ENCODE measurements at places on chromosomes 5 and 9.

DNA sequence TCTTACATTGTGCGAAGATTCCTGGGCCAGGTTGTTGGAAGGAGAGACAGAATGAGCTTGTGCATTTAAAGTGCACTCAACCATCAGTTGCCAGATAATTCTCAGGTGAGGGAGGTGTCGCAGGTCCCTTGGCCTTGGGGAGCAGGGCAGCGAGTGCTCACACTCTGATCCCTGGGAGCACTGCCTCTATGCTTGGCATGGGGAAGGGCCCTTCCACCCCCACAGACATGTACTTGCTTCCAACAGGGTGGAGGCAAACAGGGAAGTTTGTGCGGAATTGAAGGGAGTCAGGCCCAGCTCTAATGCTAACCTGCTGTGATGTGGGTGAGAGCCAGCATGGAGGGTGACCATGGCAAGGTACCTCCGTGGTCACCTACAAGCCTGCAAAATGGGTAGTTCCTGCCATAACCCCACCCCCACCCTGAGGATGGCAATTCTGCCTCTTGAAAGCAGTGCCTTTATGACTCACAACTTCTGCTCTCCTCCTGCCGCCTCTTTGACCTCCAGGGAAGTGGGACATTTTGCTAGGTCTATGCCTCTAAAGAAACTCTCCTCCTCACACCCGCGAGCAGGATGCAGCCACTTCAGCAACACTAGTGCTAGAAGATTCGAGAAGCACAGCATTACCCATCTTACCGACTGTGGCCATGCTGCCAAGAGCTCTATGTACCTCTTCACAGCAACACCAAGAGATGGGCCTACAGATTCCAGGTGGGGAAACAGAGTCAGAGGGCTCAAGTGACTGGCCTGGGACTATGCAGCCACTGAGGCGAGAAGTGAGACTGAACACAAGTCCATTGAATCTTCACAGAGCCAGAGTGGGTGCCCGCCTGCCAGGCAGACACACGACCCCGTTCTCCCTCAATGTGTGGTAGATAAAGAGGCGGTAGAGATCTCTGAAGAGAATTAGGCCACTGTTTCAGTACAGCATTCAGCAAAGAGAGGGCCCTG lies 22.1 kb upstream of the SLC25A51 start:
- DNase-seq, result no peak

DNA sequence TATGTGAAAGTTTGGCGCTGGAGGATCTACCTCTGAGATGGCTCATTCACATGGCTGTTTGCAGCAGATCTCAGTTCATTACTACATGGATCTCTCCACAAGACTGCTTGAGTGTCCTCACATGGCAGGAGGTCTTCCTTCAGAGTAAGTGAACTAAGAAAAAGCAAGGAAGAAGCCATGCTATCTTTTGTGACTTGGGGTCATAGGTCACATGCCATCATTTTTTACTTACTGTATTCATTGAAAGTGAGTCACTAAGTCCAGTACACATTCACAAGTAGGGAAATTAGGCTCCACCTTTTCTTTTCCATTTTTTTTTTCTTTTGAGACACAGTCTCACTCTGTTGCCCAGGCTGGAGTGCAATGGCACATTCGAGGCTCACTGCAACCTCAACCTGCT lies 8.7 kb upstream of the CDKN2AIPNL start:
- no peak for DNase-seq

- peak; percentile 71 for DNase-seq
Measured at GRCh38 chr5:180860887-180861822, at the start of gene ZFP62. TSS of gene ZFP62 (minus strand) at chr5:180861276. CDS start at chr5:180861219, 57 bp downstream.

DNA sequence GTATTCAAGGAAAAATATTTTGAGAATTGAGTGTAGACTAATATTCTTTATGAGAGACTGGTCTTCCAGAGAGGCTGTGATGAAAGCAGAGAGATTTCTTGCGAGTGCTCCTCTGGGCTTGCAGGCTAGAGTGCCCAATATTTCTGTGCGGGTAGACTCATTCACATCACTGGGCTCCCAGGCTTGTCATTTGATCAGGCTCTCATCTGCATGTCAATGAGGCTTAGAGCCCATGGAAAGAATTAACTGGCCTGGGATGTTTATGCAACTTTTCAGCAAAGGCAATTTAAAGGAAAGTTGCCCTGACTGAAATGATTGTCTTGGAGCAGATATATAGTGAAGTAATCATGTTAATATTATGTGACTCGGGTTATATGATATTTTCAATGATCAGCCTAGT lies 42.3 kb downstream of the SNCAIP start:
- DNase-seq, result no peak

- no peak for DNase-seq
Measured at GRCh38 chr5:64958757-64959391, 190.1 kb downstream of the CWC27 start.

GRCh38 chr5:81391-82021 lies 10.5 kb upstream of the PLEKHG4B start:
- no peak for DNase-seq

DNA sequence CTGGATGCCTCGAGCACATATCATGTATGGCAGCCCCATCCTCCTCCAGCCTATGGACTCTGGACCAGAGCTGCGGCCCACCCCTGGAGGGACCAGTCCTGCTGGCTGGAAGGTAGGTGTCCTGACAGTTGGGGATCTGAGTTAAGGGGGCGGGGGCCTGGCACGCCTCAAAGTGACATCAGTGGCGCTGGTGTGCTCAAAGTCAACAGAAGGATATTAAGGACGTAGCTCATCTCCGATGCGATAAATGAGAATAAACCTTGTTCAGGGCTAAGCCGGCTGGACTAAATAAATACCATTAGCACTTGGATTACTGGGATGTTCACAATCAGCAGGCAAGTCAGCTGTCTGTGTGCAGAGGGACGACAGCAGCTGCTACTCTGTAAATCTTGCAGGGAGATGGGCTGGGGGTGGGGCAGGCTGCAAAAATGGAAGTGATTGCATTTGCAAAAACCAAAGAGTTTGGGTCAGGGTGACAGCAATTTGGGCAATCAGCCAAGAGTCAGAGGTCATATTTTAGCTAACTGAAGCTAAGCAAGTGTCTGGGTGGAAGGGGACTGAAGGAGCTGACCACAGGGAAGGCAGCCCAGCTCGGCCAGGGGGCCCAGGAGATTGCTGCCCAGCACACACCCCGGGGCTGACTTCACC lies 80.0 kb upstream of the LRRTM2 start:
- DNase-seq, result no peak

GRCh38 chr5:43658509-43658908 lies 55.5 kb downstream of the NNT start:
- DNase-seq, result no peak

- no peak for DNase-seq
Measured at GRCh38 chr9:99004717-99005460, 61.2 kb downstream of the COL15A1 start.

- no peak for DNase-seq
Measured at GRCh38 chr5:59245198-59245597, 648.3 kb downstream of the PDE4D start.

- no peak for DNase-seq
Measured at GRCh38 chr5:31531543-31531887, 378 bp downstream of the DROSHA start.

DNA sequence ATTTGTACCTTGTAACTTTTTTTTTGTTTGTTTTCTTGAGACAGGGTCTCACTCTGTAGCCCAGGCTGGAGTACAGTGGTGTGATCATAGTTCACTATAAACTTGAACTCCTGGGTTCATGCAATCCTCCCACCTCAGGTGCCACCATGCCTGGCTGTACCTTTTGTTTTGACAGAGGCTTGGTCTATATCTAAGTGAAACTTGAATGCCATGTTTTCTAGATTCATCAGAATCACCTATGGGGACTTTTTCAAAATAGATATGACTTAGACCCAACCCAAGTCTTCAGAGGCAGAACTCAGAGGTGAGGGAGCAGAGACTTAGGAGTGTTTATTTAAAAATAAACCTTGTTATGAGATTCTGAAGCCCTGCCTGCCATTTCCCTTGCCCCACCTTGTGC lies 128.4 kb downstream of the PTTG1 start:
- no peak for DNase-seq

- peak; percentile 26 for DNase-seq
Measured at GRCh38 chr5:72394688-72395087, 74.5 kb downstream of the PTCD2 start.
